IPS DF 19.7 (cell line): ENCODE measurements at places on chromosomes 3 and 15.

DNA sequence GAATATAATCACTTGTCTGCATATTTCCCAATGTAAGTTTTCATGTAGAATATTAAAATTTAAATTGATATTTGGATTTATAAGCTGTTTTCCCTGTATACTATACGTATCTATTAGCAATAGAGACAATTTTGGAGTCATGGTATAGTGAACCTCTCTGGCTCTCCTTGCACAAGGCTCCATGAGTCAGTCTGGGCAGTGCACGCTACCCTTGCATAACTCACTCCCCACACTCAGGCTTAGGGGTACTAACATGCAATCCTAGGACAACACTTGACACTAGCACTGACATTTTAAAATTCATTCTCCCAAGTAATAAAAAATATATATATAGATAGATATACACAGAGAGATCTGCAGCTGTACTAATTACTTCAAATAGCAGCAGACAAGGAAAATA lies 39.2 kb downstream of the SLC24A1 start:
- no peak for DNase-seq

DNA sequence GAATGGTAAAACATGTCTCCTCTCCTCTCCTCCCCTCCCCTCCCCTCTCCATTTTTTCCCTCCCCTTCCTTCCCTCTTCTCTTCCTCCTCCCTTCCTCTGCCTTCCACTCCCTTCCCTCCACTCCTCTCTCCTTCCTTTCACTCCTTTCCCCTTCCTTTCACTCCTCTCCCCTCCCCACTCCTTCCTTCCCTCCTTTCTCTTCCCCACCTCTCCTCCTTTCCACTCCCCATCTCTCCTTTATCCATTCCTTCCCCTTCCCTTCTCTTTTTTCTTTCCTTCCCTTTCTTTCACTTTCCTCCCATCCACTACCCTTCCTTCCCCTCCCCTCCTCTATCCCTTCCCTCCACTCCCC lies 621.9 kb downstream of the AGBL1 start:
- no peak for DNase-seq

- no peak for DNase-seq
These were observed 2.1 kb downstream of the ISL2 start for GRCh38 chr15:76338486-76339304.

GRCh38 chr3:122942937-122943827 lies 84.4 kb downstream of the SEMA5B start:
- no peak for DNase-seq

- no peak for DNase-seq
These were observed 324.6 kb downstream of the UACA start for GRCh38 chr15:70438776-70439175.

DNA sequence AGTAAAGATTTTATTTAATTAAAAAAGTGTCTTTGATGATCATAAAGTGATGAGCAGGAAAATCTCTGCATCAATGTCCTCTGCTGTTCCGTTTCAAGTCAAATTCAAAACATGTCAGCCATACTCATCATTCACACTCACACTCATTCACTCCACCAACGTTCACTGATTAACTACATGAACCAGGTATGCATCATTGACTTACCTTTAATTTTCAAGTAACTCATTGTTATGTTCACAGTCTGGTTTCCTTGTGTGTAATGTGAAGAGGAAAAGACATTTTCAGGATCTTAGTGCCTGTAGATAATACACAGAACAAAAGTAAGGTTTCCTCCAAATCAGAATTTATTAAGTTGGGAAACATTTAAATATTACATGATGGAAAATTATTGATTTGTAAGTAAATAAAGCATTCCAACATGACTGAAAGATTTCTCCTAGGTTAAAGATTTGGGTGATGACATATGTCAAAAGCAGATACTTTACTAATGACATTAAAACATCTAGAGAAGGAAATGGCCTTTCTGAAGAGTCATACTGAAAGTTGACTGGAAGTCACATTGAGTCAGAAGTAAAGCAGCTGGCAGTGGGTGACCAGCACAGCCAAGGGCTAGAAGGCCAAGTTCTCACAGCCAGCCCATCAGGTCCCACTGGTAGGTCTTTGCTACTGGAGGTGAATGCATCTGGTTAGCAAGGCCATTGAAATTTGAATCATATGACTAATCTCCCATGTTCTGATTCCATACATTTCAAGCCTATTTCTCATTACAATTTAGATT lies 251.9 kb downstream of the CDIN1 start:
- DNase-seq = no peak

GRCh38 chr3:34669490-34669889 lies 871.1 kb downstream of the PDCD6IP start:
- no peak for DNase-seq

DNA sequence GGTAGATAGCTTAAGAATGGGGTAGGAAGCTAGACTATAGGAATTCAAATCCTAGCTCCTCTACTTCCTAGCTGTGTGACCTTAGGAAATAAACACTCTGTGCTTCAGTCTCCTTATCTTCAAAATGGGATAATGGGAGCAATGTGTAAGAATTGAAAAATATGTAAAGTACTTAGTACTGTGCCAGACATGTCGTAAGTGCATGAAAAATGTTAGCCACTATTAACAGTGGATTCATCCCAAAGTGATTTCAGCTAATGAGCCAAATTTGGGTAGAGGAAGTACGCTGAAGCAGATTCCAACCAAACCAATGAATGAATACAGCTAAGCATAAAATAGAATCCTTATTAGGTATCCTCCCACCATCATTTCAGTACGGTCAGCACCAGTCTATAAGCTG lies 192.1 kb downstream of the RORA start:
- DNase-seq = no peak

- DNase-seq = no peak
These were observed 8.9 kb upstream of the SGO1 start for GRCh38 chr3:20194793-20195460.

DNA sequence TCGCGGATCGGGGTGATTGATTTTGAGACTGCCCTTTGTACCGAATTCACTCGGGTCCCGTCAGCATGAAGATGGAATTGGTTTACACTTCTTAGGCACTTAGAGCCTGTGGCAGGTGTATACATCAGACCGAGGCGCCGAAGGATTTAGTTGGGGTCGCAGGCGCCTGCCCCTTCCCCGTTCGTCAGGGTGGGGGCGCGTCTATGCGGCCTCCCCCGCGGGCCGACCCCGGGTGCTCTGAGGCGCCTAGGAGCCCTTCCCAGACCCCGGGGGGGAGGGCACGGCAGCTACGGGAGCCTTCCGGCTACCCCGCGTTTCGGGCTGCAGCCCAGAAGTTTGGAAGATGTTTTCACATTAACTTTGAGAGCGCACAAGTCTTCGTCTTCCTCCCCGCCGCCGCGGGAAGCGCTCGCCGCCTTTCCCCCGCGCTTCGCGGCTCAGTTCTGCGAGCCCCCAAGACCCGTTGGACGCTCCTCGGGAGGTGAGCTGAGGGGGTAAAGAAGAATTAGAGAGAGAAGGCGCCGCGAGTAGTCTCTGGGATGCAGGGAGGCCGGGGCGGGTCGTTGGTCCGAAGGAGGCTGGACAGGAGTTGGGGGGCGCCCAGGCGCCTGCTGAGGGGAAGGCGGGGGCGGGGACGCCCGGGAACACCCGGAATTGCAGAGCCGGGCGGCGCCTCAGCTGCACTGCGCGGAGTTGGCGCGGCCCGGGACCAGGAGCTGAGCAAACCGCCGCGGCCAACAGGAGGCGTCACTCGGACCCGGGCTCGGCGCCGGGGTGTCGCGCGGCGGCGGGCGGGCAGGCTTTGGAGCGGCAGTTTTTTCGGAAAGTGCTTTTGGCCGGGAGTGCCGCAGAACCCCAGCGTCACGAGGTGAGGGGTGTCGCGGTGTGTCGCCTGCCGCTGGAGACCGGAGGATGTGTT lies 780 bp downstream of the TIPARP start:
- no peak for DNase-seq

DNA sequence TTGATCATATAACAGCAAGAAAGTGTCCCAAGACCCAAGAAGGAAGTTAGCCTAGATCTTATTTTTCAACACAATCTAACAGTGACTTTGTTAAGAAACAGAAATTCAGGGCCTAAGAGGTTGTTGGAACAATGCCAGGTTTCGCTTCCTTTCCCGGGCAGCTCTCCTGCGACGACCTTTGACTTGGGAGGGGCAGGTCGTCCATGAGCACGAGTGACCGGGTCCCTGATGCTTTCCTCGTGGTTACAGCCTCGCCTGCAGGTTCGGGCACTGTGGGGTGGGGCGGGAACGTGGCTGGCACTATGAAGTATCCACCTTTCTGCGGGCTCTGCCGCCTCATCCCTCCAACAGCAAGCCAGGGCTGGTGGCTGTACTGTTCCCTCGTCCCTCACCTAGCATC lies 90.1 kb upstream of the RGMA start:
- no peak for DNase-seq

DNA sequence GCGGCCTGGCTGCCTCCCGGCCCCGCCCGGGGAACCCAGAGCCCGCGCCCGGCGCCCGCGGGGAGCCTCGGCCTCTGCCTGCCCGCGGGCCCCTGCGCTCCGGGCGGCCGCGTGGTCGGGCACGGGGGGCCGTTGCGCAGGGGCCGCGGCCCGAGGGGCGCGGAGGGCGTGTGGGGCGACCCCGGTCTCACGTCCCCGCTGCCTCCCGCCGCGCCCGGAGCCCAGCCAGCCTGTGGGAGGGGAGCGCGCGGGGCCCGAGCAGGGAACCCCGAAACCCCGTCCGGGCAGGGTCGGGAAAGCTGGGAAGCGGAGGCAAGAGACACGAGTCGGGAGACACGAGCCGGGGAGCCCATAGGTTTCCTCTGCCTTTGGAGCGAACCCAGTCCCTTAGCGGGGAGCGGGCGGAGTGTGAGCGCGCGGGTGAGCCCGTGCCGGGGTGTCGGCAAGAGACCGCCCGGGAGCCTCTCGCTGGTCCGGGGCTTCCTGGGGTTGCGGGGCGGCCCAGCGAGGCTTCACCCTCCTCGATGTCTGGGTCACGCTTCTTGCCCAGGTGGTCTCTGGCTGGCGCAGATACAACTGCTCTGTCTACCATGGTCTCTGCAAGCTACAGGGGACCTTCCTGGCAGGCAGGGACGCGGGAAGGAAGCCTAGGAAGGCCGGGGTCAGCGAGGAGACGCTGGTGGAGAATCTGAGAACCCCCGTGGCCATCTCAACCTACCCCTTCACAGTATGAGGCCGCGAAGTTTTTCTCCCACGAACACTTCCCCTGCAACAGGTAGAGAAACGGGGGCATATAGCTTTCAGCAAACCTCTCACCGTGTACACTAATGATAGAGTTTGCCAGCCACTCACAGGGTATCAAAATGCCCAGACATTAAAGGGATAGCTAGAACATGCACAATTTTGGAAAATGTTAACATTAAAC lies 586 bp downstream of the LRRK1 start:
- no peak for DNase-seq
